ENCODE measurements at places on chromosomes 2 and 18.

DNA sequence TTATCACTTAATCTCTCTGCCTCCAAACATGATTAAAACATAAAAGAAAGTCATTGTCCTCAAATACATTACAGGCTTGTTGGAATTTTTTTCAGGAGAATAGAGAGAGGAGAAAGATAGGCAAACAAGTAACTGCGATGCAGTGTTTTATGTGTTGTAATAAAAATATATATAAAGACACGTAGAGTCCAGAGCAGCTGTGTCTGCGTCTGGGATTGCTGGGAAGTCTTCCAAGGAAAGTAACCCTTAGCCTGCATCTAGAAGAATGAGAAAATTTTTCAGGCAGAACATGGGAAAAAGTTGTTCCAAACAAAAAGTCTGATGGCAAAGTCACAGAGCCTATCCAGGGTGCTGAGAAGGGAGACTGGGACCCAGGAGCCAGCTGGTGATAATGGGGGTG, 91.8 kb upstream of the ST6GAL2 start:
- DNase-seq, result no peak

DNA sequence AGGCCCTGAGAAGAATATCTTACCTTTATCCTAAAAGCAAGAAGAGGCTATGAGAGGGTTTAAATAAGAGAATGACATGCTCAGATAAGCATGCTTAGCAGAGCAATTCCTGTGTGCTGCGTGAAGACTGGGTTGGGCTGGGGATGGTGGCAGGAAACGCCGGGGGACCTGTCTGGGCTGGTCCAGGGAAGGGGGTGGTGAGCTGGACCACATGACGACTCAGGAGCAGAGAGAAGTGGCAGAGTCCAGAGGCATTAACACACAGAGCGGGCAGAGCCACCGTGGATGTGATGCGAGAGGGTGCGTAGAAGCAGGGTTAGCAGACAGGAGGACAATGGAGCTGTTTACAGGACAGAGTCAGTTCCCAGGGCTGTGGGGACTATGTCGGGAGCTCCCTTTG, 84.5 kb downstream of the ZBTB7C start:
- no peak for DNase-seq

- no peak for DNase-seq
Measured at GRCh38 chr2:216206821-216207220, 97.7 kb downstream of the XRCC5 start.

- DNase-seq, result no peak
Measured at GRCh38 chr2:228447266-228447915, 265.9 kb upstream of the SPHKAP start.

Measured in GM13977 (cell line).